Cardiac atrium fibroblast (primary cell): ENCODE measurements at places on chromosomes 12 and 14. TPM values are rescaled to one million over a fixed set of nuclear protein-coding genes. Genes with fewer than 3 reads are reported as not detected.

The LUM gene
- 209 and 418 TPM in 2 replicates for total RNA-seq

The ST8SIA1 gene
- 0.49 and 1.4 TPM in 2 replicates for total RNA-seq

The OVCH1 gene
- total RNA-seq: 0.32 and 2.3 TPM in 2 replicates

The RASSF8 gene
- total RNA-seq: 29.1 and 44.7 TPM in 2 replicates

The SLCO1A2 gene
- not detected in 2 replicates for total RNA-seq

The TAS2R7 gene
- not detected in 2 replicates for total RNA-seq

The TEX52 gene
- total RNA-seq: not detected in 2 replicates

The IFNG-AS1 gene
- total RNA-seq: not detected in 2 replicates

The HSP90B1 gene
- total RNA-seq: 653 and 877 TPM in 2 replicates

The CTSG gene
- total RNA-seq: not detected in 2 replicates

The MGP gene
- total RNA-seq: 259 and 511 TPM in 2 replicates

The AREL1 gene
- total RNA-seq: 30.1 and 31.6 TPM in 2 replicates

The MDGA2 gene
- total RNA-seq: not detected in 2 replicates

The SPRING1 gene
- 15.9 and 24.3 TPM in 2 replicates for total RNA-seq

The TCL1A gene
- not detected in 2 replicates for total RNA-seq

The AICDA gene
- total RNA-seq: not detected in 2 replicates

The SERPINA1 gene
- total RNA-seq: not detected in 2 replicates

The SYNDIG1L gene
- total RNA-seq: not detected in 2 replicates

The BCAT1 gene
- 92.4 and 178 TPM in 2 replicates for total RNA-seq

The RNU4-1 gene
- not detected in 2 replicates for total RNA-seq

The DPF3 gene
- total RNA-seq: not detected in 2 replicates

The MIPOL1 gene
- total RNA-seq: 1.6 and 3.2 TPM in 2 replicates

The GYS2 gene
- total RNA-seq: not detected in 2 replicates

The LRRC9 gene
- not detected in 2 replicates for total RNA-seq

The ADAM20 gene
- under 0.01 TPM in 1 of 2 replicates, not detected in the other for total RNA-seq

The RAD52 gene
- 10.0 and 24.0 TPM in 2 replicates for total RNA-seq
